Activated naive CD4-positive, alpha-beta T cell (primary cell): ENCODE measurements at places on chromosomes 2 and 18.

GRCh38 chr18:67973916-67974315 lies 457.4 kb upstream of the DSEL start:
- no peak for DNase-seq

DNA sequence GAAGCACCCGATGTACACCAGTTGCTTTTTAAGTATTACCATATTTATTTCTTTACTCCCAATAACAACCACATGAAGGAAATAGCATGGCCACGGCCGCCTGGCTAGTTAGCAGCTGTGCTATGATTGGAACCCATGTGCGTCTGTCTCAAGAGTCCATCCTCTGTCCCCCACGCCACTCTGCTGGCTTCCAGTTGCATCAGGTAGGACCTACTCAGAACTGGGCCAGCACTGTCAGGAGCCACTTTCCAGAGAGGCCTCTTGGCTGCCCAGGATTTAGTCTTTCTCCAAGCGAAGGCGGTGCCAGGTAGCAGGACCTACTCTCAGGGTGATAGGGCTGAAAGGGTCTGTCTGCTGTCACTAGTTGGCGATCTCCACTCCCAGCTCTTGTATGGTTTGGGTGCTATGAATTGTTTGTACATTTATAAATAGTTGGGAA lies 22.1 kb downstream of the ASB18 start:
- DNase-seq, result no peak

DNA sequence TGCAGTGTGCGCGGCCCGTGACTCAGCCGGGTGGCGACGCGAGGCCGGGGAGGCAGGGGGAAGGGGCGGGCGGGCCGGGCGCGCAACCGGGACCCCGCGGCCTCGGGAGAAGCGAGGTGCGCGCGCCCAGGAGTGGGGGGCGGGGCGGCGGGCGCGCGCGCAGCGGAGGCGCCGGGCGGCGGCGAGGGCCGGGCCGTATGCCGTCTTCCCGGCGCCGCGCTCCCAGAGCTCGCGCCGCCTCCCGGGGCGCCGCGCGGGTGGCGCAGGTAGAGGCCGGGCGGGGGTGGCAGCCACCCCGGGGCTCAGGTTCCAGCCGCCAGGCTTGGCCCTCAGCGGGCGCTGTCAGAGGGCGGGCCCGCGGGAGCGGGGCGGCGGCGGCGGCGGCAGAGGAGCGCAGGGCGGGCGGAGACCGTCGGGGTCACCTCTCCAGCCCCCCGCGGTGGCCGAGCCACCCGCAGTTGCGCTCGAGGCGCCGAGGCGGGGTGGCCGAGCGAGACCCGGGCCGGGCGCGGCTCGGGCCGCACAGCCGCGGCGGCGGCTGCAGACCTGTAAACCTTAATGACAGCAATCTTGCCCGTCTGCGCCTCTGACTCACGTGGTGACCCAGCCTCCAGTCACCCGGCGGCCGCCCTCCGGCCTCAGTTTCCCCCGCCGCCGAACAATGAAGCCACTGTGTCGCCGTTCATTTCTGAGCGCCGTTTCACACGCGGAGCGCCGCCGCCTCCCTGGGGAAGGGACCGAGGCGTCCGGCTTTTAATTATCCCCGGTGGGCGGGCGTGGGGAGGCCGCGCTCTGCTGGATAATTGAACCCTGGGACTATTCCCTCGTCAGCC lies 25.3 kb upstream of the SMAD7 start:
- peak; percentile 33 for DNase-seq

DNA sequence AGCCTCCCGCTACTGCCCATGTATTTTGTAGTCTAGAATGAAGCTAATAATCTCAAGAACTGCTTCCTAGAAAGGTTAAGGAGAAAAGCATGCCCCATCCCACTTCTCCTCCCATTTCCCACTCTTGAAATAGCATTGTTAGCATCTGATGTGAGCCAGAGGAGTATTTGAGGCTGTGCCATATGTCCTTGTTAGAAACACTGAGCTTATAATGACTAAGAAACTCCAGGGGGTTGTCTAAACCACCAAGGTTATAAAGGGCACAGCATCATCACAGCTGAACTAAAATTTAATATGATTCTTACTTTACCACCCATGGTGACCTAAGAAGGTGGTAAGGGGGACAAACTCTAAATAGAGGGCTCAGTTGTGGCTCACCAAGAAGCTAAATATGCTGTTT lies 16.6 kb downstream of the TSPYL6 start:
- DNase-seq, result no peak

DNA sequence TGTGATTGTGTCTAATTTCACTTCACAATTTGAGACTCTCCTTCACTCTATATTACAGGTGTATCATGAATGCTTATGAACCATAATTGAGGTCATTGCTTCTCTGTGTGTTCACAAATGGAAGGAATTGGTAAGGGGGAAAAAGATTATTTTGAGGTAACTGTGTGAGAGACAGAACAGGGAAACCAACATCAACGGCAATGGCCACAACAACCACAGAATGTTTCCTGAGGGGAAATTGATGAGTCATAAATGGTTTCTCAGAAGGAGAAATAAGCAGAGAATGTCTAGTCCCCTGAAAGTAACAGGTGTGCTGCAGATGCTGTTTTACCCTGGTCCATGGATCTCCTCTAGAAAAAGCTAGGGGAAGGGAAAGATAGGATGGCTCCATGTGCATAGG lies 361.2 kb upstream of the GALNT5 start:
- no peak for DNase-seq
